ENCODE measurements at places on chromosomes 6 and 20.

- DNase-seq, result peak; percentile 81
Measured at GRCh38 chr6:32868257-32868788, 14.3 kb downstream of the PSMB9 start.

DNA sequence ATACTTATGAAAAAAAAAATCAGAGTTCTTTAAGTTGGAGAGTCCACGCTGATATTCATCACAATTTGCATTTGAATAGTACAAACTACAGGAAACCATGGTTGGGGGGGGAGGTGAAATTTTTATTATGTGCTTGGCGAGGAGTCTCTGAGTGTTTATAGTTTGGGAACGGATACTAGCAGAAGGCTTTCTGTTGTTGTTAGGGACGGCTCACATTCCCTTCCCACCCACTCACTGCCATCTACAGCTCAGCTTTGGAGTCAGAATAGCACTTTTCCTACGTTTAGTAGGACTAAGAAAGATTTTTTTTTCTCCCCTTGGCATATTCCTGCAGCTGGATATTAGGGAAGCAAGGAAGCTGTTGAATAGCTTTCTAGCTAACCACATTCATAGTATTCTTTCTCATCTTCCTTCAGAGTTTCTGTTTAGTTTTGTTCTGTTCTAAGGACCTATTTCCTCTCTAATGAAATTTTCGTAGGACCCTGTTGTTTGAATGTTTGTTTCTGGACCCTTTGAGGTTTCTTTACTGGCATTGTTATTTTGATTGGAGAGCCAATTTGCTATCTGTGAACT lies 235.1 kb upstream of the ZNF217 start:
- no peak for DNase-seq

DNA sequence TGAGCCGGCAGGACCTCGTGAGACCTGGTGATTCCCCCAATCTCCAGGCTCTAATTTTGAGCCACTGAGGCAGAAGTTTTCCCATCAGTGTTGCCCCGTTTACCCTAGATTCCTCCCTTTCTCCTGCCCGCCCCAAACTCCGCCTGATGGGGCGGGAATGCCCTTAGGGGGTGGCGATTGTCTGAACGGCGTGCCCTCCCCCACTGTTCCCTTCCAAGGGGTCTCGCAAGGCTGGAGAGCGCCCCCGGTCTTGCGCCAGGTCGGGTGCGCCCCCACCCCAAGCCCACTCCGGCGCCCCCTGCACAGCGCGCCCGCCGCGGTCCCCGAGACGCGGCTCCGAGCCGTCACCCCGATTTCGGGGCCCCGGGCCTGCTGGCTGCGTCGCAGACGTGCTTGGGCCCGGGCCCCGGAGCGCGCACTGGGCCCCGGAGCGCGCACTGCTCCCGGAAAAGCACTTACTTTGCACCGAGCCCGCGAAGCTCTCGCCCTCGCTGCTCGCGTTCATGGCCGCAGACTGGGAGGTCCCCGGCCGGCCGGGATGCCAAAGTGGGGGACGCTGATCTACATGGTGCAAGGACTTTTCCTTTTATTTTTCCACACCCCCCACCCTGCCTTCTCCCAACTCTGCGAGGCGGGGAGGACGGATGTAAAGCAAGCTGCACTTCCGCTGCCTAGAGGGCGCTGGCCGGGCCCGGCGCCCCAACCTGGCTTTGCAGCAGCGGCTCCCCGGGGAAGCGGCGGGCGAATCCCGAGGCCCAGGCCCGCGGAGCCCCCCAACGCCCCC lies at the start of gene ZFP64:
TSS of gene ZFP64 (minus strand) at position 648 of the 784 bp plus-strand sequence. CDS start at position 505, 143 bp downstream.
- peak; percentile 97 for DNase-seq

DNA sequence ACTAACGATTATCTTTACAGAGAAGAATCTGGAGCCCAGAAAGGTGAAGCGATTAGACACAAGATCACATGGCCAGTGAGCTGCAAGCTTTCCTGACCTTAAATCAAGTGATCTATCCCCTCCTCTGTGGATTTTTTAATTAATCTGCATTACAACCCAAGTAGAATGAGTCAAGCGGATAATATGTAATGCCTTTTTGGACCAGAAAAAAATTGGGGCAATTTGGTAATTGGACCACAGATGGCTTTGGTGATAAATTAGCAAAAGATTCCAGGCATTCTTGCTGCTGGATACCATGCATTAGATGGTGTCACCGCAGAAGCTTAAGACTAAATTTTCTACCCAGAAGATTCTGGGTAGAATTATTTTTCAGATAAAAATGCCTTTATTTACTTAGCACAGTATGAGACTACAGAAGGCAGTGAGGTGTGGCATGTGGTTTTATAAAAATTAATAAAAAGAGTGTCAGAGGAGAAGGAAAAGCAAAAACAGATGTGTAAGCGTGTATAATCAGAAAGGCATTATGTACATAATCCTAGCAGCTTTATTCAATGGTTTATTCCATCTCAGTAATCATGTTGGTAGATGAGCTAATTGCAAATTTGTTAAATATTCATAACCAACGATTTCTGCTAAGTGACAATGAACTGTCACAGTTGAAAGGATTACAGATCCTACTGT lies 53.9 kb upstream of the PCSK2 start:
- DNase-seq, result no peak

DNA sequence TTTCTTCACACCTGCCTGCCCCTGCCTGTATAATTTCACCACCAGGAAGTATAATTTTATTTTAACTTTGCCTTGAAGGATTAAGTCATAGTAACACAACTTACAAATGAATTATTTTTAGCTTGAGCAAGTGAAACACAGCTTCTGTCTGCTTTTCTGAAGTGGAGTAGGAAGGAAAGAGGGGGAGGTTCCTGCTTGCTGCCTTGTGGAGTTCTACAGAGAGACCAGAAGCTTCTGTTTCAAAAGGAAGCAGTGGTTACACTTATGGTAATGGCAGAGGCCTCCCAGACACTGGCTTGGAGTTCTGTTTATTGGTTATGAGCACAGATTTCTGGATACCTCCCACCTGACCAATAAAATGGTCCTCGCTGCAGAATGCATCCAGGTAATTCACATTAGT lies 159.6 kb downstream of the TMEM200A start:
- DNase-seq, result no peak

GRCh38 chr6:75906871-75907270 lies 157.8 kb downstream of the MYO6 start:
- DNase-seq, result no peak

DNA sequence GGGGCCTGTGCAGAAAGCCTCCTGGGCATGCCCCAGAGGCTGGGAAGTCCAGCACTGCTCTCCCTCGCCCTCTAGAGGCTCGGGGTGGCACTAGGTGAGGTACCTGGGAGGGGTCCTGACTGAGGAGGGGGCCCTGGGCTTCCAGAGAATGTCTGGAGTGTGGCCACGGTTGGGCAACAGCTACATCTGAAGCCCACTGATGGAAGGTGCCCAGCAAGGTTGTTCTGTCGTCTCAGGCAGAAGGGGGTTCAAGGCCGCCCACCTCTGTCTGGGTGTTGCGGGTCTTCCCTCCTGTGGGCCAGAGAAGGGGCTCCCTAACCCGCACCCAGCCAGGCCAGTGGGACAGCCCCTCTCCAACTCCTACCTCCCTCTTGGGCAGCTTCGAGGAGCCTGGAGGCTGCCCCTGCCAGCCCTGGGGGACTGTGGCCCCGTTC lies 11.4 kb upstream of the VEGFA start:
- no peak for DNase-seq

DNA sequence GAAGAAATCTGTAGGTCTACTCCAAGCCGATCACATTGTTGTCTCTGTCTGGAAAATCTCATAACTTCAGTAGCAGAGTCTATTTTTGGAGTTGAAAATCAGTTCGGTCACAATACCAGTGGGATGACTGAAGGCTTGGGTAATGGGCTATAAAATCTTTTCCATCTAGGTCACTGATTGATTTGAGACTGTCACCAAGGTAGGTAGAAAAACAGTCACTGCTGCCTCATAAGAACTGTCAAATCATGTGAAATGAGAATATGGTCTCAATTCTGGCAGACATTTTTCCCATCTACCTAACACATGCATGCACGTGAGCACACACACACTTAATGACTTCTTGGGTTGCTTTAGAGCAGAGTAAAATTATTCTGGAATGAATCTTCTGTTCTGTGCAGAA lies 1162.8 kb upstream of the CITED2 start:
- no peak for DNase-seq

GRCh38 chr6:170036916-170037315 lies 254.0 kb downstream of the DLL1 start:
- no peak for DNase-seq

GRCh38 chr20:12179692-12180091 lies 262.0 kb downstream of the BTBD3 start:
- DNase-seq, result no peak

DNA sequence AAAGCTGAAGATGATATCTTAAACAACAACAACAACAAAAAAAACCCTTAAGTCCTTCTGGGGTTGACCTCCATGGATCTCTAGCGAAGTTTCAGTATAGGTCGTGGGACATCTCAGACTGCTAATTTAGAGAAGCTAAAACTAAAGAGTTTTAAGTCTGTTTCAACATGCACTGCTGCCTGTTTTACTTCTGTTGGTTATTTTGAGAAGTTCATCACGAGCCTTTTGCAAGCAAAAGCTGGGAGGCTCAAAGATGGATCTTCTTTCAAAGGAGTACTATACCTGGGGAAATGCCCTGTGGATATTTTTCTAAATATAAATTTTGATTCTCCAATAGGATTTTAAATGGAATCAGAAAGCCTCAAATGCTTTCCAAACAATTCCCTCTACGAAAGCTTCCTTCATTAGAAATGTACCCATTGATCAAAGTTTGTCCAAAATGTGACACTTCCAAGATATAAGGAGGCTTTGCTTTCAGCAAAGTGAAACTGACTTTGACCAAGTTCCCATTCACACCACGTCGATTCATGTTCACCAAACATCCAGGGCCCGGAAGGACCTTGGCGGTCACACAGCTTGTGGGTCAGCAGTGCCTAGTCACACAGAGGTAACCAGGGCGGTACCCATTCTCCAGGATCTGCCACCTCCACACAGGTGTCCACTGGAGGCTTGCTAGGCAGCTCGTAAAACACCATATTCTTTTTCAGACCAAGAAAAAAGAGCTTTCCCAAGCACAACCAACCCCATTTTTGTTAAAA lies 94.7 kb upstream of the QKI start:
- no peak for DNase-seq

DNA sequence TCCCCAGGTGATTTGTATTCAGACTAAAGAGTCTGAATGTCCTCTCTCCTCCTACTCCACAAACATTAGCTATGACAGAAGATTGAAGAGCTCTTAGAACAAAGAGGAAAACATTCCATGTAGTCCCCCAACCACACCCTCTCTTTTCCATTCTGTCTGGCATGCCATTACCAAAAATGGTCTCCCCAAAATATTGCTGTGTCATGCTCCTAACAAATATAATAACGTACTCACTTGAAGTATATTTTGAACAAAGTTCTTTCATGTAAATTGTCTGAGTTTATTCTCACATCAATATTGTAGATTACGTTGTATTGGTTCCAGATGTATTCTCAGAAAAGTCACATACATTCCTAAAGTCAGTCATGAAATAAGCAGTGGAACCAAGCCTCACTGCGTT lies 467.3 kb upstream of the IRAK1BP1 start:
- no peak for DNase-seq

GRCh38 chr6:4805553-4806336 lies 29.5 kb downstream of the CDYL start:
- peak; percentile 23 for DNase-seq

- no peak for DNase-seq
Measured at GRCh38 chr6:4666886-4667513, 109.2 kb upstream of the CDYL start.

GRCh38 chr20:62066339-62066982 lies 780 bp upstream of the TAF4 start:
- no peak for DNase-seq

- DNase-seq, result no peak
Measured at GRCh38 chr6:105600336-105601260, 197.7 kb upstream of the PREP start.

GRCh38 chr6:73624896-73625295 lies 28.9 kb downstream of the SLC17A5 start:
- DNase-seq, result no peak

DNA sequence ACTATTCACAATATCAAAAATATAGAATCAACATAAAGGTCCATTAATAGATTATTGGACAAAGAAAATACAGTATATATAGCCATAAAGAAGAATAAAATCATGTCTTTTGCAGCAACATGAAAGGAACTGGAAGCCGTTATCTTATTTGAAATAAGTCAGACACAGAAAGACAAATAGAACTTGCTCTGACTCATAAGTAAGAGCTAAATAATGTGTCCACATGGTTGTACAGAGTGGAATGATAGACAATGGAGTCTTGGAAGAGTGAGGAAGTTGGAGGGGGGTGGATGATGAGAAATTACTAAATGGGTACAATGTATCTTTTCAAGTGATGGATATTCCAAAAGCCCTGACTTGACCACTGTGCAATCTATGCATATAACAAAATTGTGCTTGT lies 613.5 kb downstream of the PHF3 start:
- DNase-seq, result no peak

- no peak for DNase-seq
Measured at GRCh38 chr6:41687501-41688175, 47.8 kb downstream of the TFEB start.

DNA sequence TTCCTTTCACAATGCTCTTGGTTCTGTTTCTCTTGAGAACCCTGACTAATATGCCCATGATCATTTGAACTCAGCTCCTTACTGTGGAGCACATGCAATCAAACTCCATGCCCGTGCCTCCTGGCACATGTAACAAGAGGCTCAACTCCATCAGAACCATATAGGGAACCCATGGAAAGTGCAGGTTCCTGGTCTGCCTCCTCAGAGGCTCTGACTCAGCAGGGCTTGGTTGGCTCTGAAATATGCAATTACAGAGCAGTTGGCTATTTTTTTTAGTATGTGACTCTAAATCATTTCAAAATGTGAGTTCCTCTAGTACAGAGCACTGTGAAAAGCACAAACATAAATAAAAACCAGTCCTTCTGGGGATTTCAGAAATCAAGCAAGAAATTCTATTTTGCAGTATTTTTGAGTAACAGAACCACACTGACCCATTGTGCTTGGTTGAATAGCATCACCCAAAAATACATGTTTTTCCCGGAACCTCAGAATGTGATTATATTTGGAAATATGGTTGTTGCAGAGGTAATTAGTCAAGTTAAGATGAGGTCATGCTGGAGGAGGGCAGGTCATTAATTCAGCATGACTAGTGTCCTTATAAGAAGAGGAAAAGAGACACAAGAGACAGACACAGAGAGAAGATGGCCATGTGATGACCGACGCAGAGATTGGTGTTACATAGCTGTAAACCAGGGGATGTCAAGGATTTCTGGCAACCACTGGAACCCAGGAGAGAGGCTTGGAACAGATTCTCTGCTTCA lies 13.2 kb upstream of the MAP3K4 start:
- DNase-seq, result no peak

Data from posterior cingulate gyrus (tissue), 11 donors.